Uterus (tissue), 4 donors: ENCODE measurements at places on chromosomes 1 and 21. TPM values are rescaled to one million over a fixed set of nuclear protein-coding genes. Genes with fewer than 3 reads are reported as not detected.

The PROK1 gene
- total RNA-seq, result 1.4 TPM

- H3K36me3 ChIP-seq, result no peaks in the 10 kb centered on the region
- H3K27ac ChIP-seq, result no peak overlapping the region
- no peaks in the 10 kb centered on the region for H3K4me1 ChIP-seq
- H3K4me3 ChIP-seq, result no peak overlapping the region
- no peak for DNase-seq
Measured at GRCh38 chr1:100433563-100433962, 81.3 kb downstream of the CDC14A start.

The CNKSR1 gene
- total RNA-seq, result 13.3 TPM

- H3K36me3 ChIP-seq, result no peaks in the 10 kb centered on the region
- no peak overlapping the region for H3K4me3 ChIP-seq
- H3K4me1 ChIP-seq, result no peaks in the 10 kb centered on the region
- no peak for DNase-seq
Measured at GRCh38 chr1:187617776-187618175, 789.0 kb downstream of the PLA2G4A start.

- H3K4me1 ChIP-seq, result no peaks in the 10 kb centered on the region
- no peak overlapping the region for H3K4me3 ChIP-seq
- no peak for DNase-seq
- no peaks in the 10 kb centered on the region for H3K36me3 ChIP-seq
- H3K27me3 ChIP-seq, result no peaks in the 10 kb centered on the region
Measured at GRCh38 chr1:202074985-202075384, 47.7 kb upstream of the GPR37L1 start.

DNA sequence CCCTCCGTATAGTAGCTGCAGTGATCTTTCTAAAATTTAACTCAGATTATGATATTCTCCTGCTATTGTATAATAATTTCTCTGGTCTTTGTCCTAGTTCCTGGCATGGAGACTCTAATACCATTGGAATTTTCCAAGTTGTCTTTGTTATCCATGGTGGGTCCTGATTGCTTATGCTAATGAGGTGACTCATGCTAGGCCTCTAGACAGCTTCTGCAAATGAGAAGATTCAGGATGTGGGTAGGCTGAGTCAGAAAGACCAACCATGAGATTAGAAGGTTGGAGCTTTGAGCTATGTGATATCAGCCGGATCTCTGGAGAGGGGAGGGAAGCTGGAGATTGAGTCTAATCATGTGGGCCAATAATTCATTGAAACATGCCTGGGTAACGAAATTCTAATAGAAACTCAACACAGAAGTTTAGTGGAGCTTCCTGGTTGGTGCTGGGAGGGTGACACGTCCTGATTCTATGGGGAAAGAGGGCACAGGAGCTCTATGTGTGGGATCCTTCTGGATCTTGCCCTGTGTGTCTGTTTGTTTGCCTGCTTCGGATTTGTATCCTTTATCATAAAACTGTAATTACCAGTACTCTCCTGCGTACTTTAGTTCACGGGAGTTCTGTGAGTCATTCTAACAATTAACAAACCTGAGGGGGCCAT is 73.2 kb upstream of the CNIH3 start:
- H3K4me1 ChIP-seq, result no peaks in the 10 kb centered on the region
- DNase-seq, result no peak
- no peaks in the 10 kb centered on the region for H3K36me3 ChIP-seq
- H3K27ac ChIP-seq, result no peak overlapping the region
- H3K27me3 ChIP-seq, result no peaks in the 10 kb centered on the region

The CALML6 gene
- total RNA-seq, result 0.58 TPM

GRCh38 chr1:84347271-84347931 is 45.9 kb downstream of the SAMD13 start:
- no peak overlapping the region for H3K4me3 ChIP-seq
- H3K27ac ChIP-seq, result peak overlapping the region; percentile 60
- no peaks in the 10 kb centered on the region for H3K4me1 ChIP-seq
- no peaks in the 10 kb centered on the region for H3K36me3 ChIP-seq

GRCh38 chr1:239545466-239545865 is 159.1 kb downstream of the CHRM3 start:
- no peaks in the 10 kb centered on the region for H3K36me3 ChIP-seq
- DNase-seq, result no peak
- no peak overlapping the region for H3K27ac ChIP-seq
- no peak overlapping the region for H3K4me3 ChIP-seq
- no peaks in the 10 kb centered on the region for H3K27me3 ChIP-seq
